COR-L47 (cell line): ENCODE measurements at places on chromosomes 16 and 17.
A peak's percentile ranks its signal among the peaks of the same experiment; 100 is the strongest.

GRCh38 chr16:30893417-30893743 is 497 bp downstream of the BCL7C start:
- DNase-seq, result no peak

DNA sequence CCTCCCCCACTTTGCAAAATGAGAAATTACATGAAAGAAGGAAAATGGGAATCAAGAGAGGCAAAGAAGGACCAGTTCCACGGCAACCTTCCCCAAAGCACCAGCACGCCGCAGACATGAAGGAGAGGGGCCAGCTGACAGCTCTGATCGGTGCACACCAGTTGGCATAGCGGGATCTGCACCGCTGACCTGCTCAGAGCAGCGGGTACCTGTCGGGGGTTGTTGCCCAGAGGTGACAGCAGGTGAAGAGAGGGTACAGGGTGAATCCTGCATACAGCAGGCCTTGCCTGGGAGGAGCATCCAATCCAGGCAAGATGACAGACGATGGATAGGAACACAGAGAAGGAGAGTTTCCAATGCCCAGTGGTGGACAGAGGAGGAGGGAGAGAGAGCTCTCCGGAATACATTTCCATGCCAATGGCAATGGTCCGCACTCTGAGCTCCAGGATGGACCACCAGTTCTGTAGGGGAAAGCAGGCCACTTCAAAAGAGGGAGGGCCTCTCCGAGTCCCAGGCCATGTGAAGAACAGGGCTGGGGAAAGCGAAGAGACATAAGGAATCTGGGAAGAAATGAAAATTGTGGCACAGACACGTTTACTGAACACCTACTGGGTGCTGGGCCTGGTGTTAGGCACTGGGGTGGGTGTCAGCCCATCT is 24.0 kb downstream of the CEP295NL start:
- DNase-seq, result no peak

DNA sequence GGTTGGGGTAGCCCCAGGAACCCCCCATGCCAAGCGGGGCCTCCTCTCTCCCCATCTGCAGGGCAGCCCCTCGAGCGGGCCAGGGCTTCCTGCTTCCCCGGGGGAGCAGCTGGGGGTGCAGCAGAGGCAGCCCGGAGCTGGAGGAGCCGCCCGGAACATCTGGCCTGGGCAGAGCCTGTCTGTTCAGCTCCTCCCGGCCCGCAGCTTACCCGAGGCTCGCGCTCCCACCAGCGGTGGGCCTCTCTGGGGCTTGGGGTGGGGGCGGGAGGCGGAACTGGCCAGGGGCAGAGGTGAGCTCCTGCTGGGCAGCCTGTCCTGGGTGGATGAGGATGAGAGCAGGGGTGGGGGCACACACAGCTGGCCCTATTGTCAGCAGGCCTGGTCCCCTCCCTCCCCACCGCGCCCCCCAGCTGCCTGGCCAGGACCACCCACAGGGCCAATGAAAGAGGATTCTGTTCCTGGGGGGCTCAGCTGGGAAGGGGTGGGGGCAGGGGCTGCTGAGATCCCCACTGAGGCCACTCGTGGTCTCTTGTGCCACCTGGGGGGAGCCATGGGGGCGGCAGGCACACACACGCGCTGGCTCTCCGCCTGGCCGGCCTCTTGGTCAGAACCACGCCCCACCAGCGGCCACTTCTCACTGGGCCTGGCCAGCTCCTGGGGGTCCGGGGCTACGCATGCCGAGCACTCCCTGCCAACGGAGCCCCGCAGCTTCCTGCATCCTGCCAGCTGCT is 34.7 kb downstream of the BAHCC1 start:
- DNase-seq, result peak; percentile 81

GRCh38 chr17:46964315-46965265 is 14.5 kb downstream of the RPRML start:
- DNase-seq, result no peak

DNA sequence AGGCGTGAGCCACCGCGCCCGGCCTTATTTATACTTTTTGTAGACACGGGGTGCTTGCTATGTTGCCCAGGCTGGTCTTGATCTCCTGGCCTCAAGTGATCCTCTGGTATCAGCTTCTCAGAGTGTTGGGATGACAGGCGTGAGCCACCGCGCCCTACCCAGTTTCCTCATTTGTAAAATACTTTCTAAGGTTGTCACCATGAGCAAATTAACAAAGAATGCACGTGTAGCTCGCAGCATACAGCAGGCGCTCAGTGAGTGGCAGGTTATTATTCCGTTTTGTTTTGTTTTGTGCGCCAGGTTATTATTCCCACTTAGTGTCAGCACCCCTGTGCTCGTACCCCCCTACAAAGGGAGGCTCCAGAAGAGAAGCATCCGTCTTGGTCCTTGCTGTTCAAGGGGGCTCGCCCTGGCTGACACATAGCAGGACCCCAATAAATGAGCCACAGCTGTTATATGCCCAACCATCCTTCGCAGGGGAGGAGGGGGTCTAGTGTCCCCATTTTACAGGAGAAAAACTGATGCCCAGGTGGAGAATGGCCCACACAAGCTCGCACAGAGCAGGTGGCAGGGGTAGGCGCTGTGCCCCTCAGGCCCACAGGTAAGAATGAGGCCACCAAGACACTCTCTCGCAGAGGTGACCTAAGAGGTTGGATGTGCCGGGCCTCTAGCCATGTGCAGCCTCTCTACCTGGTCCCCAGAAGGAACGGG is 686 bp upstream of the MIEF2 start:
- no peak for DNase-seq

DNA sequence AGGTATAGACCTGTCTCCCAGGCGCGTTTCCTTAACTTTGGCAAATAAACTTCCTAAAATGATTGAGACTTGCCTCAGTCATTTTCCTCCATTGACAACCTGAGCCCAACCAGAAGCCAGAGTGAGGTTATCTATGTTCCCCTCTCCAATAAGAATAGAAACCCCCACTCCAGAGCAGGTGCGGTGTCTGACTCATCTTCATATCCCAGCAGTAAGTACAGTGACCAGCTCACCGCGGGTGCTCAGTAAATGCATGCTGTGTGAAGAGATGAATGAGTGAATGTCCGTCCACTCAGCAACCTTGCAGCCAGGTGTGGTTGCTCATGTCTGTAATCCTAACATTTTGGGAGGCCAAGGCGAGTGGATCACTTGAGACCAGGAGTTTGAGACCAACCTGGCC is 19.5 kb upstream of the CD300E start:
- no peak for DNase-seq

DNA sequence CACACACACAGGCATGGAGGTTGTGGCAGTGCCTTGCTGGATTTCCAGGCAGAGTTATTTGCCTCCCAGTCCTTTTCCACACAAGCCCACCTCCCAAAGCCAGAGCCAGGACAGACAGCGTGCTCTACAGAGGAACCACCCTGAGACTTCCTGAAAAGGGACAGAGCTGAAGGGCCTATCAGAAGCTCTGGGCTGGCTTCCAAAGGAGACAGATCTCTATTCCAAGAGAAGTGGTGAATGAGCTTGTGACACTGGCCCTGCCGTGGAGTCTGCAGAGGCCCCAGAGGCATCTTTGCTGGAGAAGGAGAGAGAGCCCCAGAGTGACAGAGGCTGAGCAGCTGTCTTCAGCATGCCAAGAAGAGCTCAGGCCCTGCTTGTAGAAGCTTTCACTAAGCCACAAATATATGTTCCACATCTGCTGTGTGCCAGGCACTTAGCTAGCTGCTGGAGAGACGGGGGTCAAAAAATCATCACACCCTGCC is 8.3 kb upstream of the LPCAT2 start:
- no peak for DNase-seq

DNA sequence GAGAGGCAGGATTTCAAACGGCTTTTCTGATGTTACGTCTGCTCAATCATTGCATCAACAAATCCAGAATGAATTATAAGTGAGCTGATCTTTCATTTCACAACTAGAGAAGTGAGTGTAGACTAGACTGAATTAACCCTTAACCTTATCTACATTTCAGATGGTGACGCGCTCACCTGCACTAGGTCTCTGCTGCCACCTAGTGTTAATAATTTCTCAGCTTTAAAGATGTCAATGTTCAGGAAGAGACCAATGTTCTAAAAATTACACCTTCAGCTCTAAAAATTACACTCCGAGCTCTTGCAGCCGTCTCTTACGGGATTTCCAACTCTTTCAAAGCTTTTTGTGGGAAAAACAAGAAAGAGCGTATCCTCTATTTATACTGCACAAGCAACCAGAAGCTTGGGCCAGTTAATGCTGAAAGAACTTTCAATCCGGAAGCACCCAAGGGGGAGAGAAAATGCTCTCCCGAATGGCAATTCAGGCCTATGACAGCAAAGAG is 88.2 kb upstream of the FA2H start:
- peak; percentile 41 for DNase-seq

GRCh38 chr16:89349947-89350633 is 132.6 kb downstream of the ZNF778 start:
- DNase-seq, result no peak

GRCh38 chr17:34308371-34308770 is 10.9 kb upstream of the CCL8 start:
- DNase-seq, result no peak

DNA sequence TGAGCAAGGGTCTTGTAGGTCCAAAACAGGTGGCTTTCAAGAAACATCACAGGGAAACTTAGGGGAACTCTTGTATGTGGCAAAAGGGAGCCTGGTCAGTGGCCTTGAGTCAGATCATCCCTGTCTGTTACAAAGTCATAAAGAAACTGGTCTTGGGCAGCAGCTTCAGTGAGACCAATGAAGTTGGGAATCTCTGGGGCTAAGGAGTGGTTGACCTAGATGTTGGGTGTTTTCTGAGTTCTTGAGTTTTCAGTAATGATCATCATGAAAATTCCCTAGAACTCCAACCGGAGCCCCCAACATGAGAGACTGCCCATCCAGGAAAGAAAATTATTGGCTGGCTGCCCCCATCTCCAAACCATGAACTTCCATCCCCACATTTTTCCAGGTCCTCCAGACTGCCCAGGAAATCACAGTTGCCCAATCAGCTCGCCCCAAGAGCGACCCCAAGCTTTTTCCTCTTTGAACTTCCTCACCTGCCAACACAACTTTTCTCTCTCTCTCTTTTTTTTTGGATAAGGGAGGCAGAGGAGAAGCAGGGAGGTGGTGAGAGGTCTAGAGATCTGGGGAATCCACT is 3.9 kb downstream of the CCR7 start:
- no peak for DNase-seq

DNA sequence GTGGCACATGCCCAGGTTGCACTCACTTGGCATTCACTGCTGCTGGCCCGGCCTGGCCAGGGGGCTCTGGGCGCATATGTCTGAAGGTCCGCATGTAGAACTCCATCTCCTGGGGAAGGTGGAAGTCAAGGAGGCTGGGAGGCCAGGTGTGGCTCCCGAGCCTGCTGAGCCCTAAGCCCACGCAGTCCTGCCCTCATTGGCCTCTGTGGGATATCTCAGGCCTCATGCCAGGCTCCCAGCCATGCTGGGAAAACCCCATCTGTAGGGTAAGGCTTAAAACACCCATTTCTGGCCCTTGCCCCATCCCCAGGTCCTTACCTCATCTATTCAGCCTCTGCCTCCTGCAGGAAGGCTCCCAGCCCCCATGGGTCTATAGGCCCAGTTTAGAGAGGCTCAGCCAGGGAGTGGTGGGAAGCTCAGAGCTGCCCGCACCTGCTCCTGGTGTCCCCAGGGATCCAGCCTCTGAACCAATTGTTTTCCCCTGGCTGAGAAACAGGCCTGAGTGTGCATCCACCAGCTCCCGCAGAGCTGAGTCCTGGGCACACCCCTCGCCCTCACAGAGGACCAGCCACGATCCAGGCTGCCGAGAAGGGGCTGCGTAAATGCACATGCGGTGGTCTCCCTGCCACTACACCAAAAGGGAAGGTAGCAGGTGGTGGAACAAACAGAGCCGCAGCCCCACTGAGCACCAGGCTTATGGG is 2.3 kb upstream of the TPPP3 start:
- peak; percentile 96 for DNase-seq

GRCh38 chr16:13806671-13807070 is 113.3 kb upstream of the ERCC4 start:
- no peak for DNase-seq

GRCh38 chr17:82985428-82985805 is 94.0 kb upstream of the METRNL start:
- no peak for DNase-seq

GRCh38 chr17:9767432-9767991 is 23.9 kb downstream of the DHRS7C start:
- no peak for DNase-seq

- DNase-seq, result no peak
Observed at GRCh38 chr17:40821536-40821935, 878 bp downstream of the KRT10 start.

- DNase-seq, result no peak
Observed at GRCh38 chr16:67250045-67250327, 1.2 kb downstream of the SLC9A5 start.
